ENCODE measurements at places on chromosomes 4 and X. TPM values are rescaled to one million over a fixed set of nuclear protein-coding genes. Genes with fewer than 3 reads are reported as not detected.

- no peak for DNase-seq
Measured at GRCh38 chrX:40081679-40082068, 16.1 kb downstream of the BCOR start.

XG gene
- total RNA-seq: 1.3 TPM

RHOXF1 gene
- total RNA-seq: not detected

GRCh38 chr4:167000141-167000852, 234.0 kb downstream of the SPOCK3 start:
- DNase-seq: no peak

DNA sequence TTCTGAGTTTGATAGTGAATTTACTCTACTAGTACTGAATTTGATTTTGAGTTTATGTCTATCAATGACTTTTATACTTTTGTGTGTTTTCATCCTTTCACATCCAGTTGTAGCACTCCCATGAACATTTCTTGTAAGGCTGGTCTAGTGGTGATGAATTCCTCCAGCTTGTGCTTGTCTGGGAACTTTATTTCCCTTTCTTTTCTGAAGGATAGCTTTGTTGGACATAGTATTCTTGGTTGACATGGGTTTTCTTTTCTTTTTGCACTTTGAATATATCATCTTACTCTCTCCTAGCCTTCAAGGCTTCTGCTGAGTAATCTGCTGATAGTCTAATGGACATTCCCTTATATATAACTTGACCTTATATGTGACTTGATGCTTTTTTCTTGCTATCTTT, 32.5 kb upstream of the IL2 start:
- no peak for DNase-seq

- DNase-seq: no peak
Measured at GRCh38 chrX:63475200-63475599, 124.1 kb upstream of the SPIN4 start.

GPR82 gene
- not detected for total RNA-seq

- no peak for DNase-seq
Measured at GRCh38 chr4:145824463-145824862, 114.2 kb downstream of the ZNF827 start.

EXOC1L gene
- total RNA-seq: not detected

DNA sequence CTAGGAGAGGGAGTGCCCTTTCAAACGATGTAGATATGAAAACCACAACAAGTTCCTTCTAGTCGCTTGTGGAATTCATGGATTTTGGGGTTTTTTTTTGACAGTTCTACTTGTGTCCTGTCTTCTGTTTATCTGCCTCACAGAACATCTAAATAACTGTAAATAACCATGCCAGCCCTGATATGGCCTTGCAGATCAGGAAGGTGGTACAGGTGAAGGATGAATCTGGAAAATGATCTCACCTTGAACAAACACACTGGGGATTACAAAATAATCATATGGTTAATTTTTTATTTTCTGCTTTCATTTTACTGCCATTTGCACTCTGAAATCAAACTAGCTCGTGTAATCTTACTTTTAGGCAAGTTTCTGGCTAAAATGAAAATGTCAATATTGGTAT, 37.2 kb downstream of the GPR82 start:
- DNase-seq: no peak

DNA sequence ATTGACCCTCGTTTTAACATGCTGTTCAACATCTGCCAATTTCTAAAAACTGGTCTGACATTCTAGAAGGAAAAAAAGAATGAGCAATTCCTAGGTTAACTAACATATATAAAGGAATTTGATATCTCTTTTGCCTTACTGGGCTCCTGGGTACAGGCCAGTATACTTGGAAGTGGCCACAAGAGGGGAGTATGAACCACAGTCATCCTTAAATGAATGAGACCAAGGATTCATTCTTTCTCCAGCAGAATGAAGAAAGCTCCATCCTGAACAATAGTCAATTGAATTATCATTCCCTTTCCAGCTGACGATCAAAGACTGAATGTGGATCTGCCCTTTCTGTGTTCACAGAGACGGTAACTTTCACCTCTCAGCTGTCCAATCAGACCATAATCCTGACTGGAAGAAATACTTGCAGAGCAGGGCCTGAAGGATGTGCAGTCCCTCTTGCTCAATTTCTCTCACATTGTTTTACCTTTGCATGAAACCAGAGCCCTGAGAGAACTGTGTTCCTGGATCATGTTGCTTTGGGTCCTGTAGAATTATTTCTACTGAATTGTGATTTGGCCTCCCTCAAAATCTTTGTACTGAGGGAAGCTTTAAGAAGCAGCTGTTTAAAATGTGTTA, 14.8 kb upstream of the SPARCL1 start:
- DNase-seq: peak; percentile 58

- no peak for DNase-seq
Measured at GRCh38 chrX:122115604-122116003, 1068.2 kb downstream of the GLUD2 start.

DNA sequence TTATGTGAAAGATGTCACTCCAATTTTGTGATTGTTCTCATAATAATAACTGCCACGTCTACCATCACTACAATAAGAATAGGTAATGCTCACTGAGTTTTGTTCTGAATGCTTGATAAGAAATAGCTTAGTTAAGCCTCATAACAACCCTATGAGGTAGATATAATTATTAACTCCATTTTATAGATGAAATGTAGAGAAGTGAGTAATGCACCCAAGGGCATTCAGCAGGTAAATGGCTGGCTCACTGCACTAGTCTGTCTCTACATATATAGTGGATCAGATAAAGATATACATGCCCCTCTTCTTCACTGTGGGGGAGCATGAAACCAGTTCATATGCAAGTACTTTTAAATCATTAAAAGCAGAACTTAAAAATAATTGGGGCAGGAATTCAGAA, 65.8 kb upstream of the SLC4A4 start:
- no peak for DNase-seq

- peak; percentile 5 for DNase-seq
Measured at GRCh38 chrX:100944601-100945000, 15.9 kb upstream of the XKRX start.

PPEF1 gene
- total RNA-seq: under 0.01 TPM

- no peak for DNase-seq
Measured at GRCh38 chrX:7090641-7091040, 56.9 kb upstream of the STS start.

DNA sequence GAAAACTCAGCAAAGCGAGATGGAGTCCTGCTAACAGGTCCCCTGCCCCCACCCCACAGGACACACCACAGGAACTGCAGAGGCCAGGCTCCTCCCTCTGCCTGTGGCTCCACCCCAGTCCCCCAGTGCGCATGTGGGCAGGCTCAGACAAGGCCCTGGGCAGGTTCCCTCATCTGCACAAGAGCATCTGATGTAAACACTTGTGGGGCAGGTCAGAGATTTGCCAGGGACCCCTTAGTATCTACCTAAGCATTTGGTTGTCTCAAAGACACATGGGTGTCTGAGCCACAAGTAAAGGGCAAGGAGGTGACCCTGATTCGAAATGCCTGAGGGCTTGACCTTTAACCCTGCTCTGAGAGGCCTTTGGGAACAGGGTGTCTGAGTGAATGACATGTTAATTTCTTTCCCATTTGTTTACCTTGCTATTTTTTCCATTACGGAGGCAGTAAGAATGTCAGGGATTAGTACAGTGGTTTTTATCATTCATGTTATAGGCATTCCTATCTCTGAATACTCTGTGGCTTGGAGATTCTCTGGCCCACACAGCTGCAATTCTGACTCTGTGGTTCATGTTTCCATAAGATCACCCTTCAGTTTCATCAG, 85.3 kb downstream of the ZNF518B start:
- DNase-seq: no peak

- peak; percentile 89 for DNase-seq
Measured at GRCh38 chr4:109979920-109980717, 67.4 kb downstream of the EGF start.

DNA sequence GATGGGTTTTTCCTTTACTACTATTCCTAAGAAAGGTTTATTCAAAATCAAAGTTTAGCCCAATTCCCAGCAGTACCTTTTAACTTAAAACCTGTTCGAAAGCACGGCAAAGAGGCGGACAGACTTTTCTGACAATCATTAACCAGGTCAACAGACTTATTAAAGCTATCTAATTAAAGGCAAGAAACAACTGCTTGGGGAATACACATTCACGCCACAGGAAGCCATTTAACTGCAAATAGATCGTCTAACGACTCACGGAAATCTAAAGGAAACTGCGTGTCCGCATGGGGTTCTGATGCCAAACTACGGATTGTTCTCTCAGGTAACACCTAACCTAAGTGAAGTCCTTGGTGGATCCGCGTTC, 663 bp upstream of the USP53 start:
- DNase-seq: no peak

BRCC3 gene
- total RNA-seq: 12.1 TPM

CA5B gene
- 2.8 TPM for total RNA-seq

DNA sequence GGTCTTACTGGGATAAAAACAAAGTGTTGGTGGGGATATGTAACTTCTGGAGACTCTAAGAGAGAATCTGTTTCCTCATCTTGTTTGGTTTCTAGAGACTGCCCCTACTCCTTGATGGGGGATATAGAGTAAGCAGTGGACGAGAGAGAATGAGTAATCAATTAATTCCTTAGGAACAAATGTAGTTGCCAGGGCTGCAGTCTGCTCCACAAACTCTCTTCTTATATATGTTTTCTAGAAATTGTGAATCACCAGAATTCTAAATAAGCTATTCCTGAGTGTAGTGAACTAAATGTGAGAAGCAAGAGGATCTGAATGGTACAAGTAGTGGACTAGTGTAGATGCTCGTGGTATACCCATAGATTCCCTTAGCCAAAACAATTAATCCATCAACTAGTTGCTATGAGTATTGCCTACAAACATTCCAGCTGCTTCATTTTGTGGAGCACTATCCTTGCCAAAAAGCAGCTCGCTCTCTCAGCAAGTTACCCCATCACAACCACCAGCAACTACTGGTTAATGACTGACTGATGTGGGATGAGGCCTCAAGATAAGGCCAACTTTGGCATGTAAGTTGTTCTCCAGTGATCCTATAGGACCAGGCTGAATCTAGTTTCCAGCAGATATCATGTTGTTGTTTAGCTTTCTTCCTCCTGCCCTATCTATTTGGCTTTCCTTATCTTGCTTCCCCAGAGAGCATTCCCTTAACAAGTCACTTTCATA, 273.0 kb downstream of the SLC7A11 start:
- peak; percentile 73 for DNase-seq

SPP1 gene
- total RNA-seq: 0.26 TPM

IGSF1 gene
- total RNA-seq: not detected

P2RY10 gene
- not detected for total RNA-seq

DNA sequence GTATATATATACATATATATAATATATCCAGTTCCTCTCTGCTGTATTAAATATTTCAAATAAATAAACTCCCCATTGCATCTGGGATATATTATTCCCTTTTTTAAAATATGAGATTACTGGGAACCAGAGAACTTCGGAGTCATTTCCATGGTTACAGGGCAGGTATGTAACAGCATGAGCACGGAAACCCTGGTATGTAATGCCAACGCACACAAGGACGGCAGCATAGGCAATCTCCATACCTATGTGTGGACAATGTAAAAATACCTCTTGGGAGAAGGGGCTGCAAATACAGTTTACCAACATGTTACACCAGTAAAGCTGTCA, 62.8 kb downstream of the NUDT10 start:
- no peak for DNase-seq

DNA sequence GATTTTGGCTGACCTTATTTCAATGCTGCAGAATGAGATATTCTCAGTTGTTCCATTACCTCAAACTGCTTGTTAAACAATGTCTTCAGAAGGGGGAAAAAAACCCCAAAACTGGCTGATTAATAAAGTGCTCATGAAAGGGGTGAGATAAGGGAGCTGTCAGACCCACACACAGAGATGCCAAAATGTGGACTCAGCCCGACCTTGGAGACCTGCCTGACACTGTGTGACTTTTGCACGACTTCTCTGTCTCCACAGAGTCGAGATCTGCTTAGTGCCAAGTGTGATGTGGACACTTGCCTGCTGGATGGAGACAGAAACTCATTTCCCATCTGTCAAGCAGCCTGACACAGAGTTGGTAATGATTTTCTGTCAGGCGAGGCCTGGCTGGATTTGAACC, 31.5 kb downstream of the REELD1 start:
- DNase-seq: peak; percentile 39

FABP2 gene
- not detected for total RNA-seq

DNA sequence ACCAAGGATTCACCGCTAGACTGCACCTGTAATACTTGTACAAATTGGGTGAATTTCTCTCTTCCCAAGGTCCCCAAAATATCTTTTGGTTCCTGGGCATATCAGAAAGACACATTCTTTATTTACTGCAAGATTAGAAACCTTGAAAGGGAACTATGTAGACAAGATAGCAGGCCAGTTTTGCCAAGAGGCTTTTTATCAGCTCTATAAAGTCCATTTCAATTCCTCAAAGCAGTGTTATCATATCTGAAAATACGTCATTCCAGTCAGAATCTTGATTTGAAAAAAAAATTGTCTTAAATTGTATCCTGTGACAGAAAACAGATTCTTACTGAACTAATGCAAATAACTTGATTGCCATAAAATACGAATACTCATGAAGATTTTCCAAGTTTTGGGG, 37.0 kb upstream of the NSG1 start:
- no peak for DNase-seq

- DNase-seq: peak; percentile 55
Measured at GRCh38 chr4:75630174-75630936, at the start of gene CDKL2. Gene CDKL2 (minus strand): TSS chr4:75630528. CDS start chr4:75625988, 4,540 bp downstream.

TMEM35A gene
- 11.6 TPM for total RNA-seq

DNA sequence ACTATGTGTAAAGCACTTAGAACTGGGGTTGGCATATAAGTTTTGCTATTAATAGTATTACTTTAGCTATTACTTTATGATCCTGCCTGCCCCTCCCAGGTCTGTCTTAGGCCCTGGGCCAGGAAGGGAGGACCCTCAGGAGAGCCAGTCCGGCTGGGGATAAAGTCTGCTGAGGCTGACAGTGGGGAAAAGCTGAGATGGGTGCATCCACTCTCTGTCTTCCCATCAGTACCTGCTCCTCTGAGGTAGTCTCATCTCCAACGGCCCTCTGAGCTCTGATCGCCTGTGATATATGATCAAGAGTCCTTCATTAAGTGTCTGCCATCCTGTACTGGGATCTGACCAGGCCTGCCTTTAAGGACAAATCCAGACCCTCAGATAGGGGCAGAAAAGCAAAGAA, 156.5 kb upstream of the PJA1 start:
- DNase-seq: no peak

MAGEB10 gene
- total RNA-seq: not detected

TRIM61 gene
- 4.5 TPM for total RNA-seq

- no peak for DNase-seq
Measured at GRCh38 chrX:38515291-38515690, 46.1 kb upstream of the TSPAN7 start.

DNA sequence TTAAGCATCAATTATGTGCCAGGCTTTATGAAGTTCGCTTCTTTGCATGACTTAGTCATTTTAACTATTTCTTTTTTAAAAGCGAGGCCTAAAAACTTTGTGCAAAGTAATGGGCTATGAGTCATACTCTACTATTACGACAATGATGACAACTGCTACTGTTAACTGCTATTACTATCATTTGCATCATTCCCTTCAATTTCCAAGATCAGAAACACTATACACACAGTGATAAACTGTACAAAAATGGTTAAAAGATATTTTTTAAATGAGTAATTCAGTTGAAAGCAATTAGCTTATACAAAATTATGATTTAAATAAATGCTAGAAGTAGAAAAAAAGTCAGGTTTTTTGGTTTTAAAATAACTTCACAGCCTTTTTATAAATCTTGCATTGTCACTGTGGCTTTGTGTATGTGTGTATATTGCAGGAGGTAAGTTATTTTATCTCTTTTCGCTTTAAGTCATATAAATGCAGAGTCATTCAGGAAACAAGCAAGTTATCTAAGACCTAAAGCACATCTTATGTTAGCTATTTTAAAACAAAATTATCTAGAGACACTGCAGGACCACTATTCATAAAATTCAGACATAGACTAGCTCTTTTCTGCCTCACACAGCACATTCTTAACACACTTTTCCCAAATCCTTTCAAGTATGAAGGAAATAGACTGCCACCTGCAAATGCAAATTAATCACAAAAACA, 18.5 kb upstream of the CXCL3 start:
- DNase-seq: peak; percentile 97

Data from fibroblast of lung (primary cell).